H1 (cell line): ENCODE measurements at places on chromosomes 7 and 10.

GRCh38 chr10:22133749-22134624 is 83.8 kb downstream of the EBLN1 start:
- no peak for DNase-seq

- DNase-seq, result no peak
Measured at GRCh38 chr10:61958805-61959204, 57.3 kb downstream of the ARID5B start.

DNA sequence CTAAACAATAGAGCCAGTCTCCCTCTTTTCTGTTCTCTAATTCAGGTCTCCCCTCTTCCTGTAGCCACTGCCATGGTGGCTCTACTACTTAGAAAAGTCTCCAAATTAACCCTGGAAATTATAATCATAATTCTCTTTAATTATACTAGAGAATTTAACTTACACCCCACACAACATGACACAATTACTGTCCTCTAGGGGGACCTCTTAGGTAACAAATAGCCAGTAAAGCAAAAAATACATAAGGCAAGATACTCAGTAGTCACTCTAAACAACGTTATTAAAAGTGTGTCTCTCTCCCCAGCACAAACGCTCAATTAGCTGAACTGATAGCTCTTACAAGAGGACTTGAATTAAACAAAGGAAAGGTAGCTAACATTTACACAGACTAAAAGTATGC is 44.3 kb upstream of the ZNF107 start:
- no peak for DNase-seq

GRCh38 chr7:41977151-41977651 is 259.8 kb downstream of the GLI3 start:
- DNase-seq, result peak; percentile 55

DNA sequence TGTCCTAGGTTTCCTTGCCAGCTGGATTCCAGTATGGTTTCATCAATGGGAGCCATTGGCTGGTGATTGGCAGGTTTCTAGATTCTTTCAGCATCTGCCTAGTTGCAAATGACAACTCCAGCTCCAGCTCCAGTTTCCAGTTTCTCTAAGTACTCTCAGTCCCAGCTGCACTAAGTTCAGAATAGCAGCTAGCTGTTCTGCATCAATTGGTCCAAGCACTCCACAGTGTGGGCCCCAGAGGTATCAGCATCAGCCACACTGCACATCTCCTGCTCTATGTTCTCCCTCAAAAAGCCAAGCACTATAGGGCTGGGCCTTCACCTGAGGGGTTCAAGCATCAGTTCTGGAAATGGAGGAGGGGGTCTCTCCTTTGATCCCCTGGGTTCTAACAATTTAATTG is 143.4 kb downstream of the VPS50 start:
- DNase-seq, result no peak

DNA sequence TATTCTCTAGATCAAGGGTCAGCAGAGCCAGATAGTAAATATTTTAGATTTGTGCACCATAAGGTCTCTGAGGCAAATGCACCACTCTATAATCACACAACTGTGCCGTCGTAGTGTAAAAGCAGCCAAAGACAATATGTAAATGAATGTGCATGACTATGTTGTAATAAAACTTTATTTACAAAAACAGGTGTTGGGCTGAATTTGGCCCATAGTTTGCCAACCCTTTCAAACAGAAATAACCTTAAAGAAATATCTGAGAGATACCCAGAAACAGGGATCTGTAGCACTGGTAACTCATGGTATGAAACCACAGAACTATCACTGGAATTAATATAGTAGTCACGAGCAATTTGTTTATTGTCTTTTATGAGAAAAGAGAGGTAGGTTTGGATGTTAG is 86.0 kb downstream of the ARID5B start:
- DNase-seq, result no peak

- DNase-seq, result no peak
Measured at GRCh38 chr7:115352375-115352774, 430.5 kb downstream of the MDFIC start.

DNA sequence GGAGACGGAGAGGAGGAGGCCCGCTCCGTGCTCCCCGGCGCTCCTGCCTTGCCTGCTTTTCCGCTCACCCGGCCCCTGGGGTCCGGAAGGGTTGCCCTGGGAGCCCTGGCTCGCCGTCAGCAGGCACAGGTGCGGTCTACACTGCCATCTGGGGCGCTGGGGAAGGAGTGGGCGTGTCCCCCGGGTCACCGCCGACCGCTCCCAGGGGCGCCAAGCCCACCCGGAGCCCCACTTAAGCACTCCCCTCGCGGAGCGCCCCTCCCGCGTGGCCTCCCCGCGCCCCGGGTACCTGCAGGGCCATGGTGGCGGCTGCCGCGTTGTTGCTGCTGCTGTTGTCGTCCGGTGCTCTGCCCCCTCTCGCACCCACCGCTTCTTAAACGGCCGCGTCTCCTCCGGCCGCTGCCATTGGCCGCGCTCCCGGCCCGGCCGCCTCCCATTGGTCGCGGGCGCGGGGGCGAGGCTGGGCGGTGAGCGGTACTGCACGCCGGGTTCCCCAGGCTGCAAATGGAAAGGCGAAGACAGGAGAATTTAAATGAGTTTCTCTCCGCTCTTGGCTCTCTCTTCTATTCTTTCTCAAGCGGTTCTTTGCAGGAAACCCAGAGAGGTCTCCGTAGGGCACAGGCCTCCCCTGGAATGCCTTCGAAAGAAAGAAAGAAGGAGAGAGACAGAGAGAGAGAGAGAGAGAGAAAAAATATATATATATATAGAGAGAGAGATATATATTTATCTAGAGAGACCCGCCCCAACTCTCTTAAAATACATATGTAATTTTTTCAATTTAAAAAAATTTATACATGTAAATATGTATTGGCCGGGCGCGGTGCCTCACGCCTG is at the start of gene ACBD7:
Gene ACBD7, minus strand, starts transcription at position 349 of the 834 bp plus-strand sequence. Its CDS starts 48 bp downstream, at position 301.
- peak; percentile 89 for DNase-seq

GRCh38 chr10:32253276-32253675 is 93.7 kb downstream of the EPC1 start:
- DNase-seq, result peak; percentile 40

GRCh38 chr7:90250601-90251303 is 5.8 kb downstream of the CFAP69 start:
- no peak for DNase-seq

- DNase-seq, result no peak
Measured at GRCh38 chr7:14762561-14762960, 140.0 kb downstream of the DGKB start.

- no peak for DNase-seq
Measured at GRCh38 chr7:128164061-128164954, 76.8 kb upstream of the LEP start.

- no peak for DNase-seq
Measured at GRCh38 chr7:132185150-132185549, 391.1 kb downstream of the PLXNA4 start.
